SK-N-SH (cell line): ENCODE measurements at places on chromosomes 12 and 14.

DNA sequence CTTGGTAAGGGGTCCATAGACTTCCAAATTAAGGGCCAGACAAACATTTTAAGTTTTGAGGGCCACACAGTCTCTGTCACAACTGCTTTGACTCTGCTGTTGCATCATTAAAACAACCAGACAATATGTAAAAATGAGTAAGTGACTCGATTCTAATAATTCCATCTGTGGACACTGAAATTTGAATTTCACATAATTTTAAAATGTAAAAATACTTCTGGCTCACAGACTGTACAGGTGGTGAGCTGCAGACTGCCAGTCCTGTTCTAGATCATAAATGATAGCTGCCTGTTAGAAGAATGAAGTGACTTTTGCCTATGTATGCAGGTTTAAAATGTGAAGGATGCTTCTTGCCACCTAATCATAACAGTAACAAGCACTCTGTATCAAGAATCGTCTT, 15.7 kb downstream of the NUDT4 start:
- DNase-seq, result no peak

DNA sequence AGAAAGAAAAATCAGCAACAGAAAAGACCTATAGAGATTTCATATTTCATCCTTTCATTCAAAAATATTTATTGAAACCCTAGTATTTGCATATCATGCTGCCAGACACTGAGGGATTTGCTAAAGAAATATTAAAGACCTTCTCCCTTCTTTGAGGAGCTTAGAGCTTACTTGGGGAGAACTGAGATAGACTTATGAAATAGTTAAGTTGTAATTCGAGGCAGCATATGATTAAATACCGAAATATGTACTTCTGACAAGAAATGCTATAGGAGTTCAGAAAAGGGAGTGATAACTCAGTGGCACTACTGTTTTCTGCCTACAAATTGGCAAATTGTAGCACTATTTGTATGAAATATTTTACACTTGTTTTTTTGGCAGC, 59.1 kb downstream of the PLXNC1 start:
- DNase-seq, result no peak

DNA sequence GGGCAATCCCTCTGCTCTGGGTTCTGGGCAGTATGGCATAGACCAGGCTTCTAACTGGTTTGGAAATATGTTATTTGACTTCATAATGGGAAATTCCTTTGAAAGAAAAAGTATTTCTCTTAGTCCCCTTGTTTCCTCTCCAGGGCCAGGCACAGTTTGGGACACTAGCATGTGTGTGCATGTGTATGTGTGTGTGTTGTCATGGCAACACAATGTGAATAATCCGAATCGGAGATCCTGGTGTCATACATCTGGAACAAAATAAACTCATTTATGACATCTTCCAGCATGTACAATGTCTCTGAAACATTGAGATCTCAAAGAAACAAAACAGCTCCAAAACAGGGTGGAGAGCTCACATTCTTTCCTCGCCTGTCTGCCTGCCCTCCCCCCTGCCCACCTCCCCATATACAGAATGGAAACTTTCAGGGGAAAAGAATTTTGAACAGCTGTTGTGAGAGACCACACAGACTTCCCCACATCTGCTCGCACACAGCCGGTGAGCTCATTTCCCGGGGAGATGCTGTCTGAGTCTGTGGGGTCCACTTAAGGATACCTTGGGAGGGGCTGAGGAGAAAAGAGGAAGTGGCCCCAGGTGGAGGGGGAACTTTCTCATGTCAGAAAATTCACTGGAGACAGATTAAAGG, 55.5 kb upstream of the PARP11 start:
- DNase-seq, result no peak

DNA sequence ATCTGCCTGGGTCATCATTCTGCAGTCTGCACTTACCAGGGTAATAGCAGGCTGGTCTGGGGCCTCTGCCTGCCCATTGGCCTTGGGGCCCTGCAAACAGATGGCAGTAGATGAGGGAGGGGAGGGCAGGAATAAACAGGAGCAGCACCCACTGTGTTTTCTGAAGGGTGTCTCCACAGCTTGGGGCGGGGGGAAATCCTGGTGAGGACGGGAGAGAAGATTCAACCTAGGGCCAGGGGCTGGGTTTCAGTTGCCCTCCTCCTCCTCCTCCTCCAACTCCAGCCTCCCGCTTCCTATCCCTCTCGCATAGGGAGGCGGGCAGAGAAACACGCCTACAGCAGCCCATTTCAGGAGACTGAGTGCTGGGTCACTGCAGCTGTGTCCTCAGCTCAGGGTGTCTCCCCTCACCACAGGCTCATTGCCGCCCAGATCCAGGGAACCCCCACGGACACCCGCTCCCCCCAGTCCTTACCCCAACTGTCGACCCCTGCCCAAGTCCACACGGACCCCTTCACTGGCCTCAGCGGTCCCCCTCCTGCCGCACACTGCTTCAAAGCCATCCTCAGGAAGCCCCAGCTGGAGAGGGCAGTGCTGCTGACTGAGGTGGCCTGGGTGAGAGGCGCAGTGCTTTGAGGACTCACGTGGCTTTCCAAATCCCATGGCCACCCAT, 9.1 kb upstream of the KRT80 start:
- no peak for DNase-seq

DNA sequence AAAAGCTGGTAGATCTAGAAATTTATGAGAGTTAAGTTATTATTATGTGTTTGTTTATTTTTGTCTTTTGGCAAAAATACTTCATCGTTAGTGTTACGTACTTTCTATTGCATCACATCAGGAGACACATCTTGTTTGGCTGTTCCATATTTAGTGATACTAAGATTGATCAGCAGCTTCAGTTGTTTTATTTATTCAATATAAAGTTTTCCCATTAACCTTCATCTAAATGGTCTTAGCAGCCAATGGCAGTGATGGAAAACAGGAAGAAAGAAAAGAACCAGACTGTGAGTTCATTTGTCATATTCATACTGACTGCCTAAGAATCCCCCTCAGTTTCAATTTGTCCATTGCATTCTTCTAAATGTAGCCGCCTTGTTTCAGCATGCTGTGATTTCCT, 122.3 kb downstream of the METTL25 start:
- DNase-seq, result no peak

DNA sequence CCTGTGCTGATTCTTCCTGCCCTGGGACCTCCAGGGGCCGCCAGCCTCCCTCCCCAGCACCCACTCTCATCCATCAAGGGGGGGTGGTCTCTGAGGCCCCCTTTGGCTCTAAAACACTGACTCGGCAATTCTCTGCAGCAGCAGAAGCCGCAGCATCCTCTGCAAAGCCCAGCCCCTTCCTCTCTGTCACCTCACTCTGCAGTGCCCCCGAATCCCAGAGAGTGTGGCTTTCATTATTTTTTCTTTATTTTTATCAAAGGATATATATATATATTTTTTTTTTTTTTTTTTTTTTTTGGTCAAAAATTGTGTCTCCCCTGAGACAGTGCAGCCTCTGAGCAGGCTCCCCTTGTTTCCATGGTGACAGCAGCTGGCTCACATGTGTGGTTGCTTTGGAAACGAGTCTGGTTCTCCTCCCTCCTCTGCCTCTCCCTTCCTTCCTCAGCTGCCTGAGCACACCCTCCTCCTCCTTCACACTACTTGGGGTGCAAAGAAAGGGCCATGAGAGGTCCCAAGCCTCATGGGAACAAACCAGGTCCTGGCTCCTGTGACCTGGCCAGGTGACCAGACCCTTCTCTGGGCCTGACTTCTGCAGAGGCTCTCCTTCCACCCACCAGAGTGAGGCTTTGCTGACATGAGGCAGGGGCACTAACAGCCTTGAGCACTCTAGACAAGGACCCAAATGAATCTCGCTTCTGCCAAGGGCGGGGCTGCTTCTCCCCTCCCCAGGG, 100.5 kb downstream of the LRRC74A start:
- DNase-seq, result peak; percentile 73

- no peak for DNase-seq
Measured at GRCh38 chr14:68526512-68527091, 266.3 kb downstream of the ZFP36L1 start.

DNA sequence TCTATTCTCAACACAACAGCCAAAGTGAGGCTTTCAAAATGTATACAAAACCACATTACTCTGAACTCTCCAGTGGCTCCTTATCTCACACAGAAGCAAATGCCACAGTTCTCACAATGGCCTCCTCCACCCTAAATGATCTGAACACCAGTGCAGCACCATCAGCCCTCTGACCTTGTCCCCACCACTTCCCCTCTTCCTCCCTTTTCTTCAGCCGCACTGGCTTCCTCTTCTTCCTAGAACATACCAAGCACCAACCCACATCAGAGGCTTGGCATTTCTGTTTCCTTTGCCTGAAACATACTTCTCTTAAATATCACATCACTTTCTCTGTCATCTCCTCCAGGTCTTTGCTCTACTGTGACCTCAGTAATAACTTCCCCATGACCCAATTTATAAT, 66.3 kb downstream of the GPR135 start:
- no peak for DNase-seq

GRCh38 chr14:97532052-97532451, 734.9 kb downstream of the VRK1 start:
- DNase-seq, result no peak

- no peak for DNase-seq
Measured at GRCh38 chr12:18703321-18703720, 34.5 kb downstream of the PLCZ1 start.

DNA sequence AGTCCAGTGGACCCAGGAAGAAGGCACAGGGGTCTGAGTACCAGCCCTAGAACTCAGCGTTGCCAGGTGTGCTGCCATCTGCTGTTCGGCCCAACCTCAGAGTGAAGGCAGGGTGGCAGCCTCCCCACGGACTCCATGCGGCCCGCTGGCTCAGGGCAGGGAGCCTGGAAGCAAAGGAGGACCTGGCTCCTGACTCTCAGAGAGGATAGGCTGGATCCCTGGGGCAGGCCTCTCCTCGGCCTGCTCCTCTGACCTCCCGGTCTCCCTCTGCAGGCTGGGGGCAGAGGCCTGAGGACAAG, 10.1 kb downstream of the MCRS1 start:
- DNase-seq, result no peak

GRCh38 chr12:16094437-16094836, 183.0 kb downstream of the SLC15A5 start:
- DNase-seq, result no peak

DNA sequence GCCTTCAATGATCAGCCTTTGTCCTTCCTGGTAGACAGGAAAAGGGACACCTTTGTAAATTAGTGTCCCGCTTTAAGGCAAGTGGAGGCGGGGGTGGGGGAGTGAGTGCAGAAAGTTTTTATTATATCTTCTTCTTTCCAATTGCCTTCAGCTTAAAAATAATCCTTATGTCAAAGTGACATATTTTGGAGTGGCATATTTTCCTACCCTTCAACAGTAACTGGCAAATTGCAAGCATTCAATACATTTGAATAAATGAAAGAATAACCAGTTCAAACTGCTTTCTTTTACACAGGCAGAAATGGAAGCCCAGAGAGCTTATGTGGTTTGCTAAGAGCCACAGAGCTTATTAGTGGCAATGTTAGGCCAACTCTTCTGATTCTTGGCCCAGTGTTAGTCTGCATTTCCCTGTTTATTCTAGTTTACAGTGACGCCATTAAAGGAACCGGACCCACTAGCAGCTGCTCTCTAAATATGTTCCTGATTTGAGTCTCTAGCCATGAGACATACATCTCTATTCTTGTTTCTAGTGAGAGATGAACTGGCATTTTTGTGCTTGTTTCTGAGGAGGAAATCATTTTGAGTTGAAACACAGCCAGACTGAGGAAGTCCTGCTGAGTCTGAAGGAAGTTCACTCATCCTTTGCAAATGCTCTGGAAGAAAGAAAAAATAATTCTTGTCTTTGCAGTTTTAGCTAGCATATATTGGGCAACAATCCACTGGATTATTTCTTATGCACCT, 468.7 kb downstream of the NOVA1 start:
- no peak for DNase-seq

DNA sequence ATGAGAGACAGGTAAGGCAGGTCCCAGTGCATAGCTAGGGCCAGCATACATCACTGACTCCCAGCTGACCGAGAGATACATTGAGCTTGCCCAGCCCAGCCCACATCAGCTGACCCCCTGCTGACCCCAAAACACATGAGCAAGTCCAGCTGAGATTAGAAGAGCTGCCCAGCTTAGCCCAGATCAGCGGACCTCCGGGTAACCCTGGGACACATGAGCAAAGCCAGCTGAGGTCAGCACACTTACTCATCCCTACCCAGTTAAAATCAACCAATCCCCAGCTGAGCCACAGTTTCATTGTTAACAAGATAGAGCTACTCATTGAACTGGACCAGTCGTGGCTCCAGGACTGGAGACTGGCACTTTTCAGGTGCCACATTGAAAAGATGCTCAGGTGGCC, 21.8 kb upstream of the FBXO34 start:
- no peak for DNase-seq

DNA sequence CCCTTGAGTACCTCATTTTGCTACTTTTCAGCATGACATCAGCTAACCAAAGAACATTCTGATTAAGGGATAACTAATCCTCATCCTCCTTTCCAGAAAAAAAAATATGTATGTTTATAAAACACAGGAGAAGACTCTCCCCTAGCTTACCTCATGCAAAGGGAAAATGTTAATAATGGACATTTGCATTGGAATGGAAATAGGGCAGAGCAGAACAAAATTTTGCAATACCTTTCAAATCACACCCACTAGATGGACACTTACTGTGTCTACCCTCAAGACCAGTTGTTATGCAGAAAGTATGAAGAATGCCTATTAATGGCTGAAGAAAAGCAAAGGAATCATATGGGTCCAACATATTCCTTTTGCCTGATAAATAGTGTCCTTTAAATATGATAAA, 8.9 kb upstream of the SLCO1A2 start:
- no peak for DNase-seq

DNA sequence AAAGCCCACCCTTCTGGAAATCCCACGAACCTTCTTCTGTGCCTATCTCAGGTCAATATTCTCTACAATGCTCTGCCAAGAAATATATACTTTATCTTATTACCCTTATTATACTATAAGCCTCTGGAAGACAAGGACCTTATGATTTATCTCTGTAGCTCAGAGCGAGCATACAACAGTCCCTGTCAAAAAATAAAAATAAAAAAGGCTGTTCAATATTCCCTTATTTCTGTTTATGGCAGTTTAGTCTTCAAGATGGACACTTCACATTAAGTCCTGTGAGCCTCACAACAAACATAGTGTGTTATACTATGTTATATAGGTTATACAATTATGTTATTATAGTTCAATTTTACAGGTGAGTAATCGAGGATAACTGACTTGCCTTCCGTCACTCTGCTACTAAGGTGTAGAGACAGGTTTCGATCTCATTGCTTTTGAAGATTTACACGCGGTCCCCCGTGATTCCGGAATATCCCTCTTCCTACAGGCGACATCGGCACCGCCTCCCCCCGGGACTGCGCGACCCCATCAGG, 562 bp downstream of the EAPP start:
- no peak for DNase-seq
